ENCODE measurements at places on chromosomes 7 and 10.

DNA sequence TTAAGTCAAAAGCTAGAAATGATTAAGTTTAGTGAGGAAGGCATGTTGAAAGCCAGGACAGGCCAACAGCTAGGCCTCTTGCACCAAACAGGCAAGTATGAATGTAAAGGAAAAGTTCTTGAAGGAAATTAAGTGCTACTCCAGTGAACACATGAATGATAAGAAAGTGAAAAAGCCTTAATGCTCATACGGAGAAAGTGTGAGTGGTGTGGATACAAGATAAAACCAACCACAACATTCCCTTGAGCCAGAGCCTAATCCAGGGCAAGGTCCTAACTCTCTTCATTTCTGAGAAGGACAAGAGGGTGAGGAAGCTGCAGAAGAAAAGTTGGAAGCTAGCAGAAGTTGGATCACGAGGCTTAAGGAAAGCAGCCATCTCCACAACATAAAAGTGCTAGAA is 53.0 kb downstream of the DNAJC1 start:
- DNase-seq = no peak

GRCh38 chr10:129501652-129502436 is 34.8 kb downstream of the MGMT start:
- DNase-seq = no peak

DNA sequence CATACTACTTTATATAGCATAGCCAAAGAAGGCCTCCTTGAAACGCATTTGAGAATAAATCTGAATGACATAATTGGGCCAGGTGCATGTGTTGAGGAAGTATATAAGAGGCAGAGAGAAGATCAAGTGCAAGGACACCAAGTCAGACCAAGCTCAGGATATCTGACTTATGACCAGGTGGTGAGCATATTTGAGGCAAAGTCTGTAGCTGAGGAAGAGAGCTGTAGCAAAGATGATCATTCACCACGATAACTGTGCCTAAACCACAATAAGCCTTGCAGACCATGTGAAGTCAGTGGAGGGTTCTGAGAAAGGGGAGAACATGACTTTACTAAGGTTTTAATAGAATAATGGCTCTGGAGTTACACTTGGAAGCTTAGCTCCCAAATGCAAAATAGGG is 292.3 kb downstream of the SORCS1 start:
- peak; percentile 49 for DNase-seq

DNA sequence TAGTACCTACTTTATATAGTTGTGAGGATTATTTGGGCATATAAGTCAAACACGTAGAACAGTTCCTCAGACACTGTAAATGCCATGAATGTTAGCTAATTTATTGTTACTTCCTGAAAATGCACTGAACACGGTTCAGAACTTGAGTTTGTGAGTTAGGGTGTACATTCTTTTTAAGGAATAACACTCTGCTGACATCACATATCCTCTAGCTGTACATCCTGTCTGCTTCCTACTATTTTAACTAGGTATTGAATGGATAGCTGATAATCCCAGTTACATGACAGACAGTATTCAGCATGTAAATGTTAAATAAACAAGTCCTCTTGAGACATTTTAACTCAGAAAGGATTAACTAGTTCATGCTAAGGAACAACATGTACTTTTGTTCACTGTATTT is 16.0 kb downstream of the SAMD8 start:
- no peak for DNase-seq

DNA sequence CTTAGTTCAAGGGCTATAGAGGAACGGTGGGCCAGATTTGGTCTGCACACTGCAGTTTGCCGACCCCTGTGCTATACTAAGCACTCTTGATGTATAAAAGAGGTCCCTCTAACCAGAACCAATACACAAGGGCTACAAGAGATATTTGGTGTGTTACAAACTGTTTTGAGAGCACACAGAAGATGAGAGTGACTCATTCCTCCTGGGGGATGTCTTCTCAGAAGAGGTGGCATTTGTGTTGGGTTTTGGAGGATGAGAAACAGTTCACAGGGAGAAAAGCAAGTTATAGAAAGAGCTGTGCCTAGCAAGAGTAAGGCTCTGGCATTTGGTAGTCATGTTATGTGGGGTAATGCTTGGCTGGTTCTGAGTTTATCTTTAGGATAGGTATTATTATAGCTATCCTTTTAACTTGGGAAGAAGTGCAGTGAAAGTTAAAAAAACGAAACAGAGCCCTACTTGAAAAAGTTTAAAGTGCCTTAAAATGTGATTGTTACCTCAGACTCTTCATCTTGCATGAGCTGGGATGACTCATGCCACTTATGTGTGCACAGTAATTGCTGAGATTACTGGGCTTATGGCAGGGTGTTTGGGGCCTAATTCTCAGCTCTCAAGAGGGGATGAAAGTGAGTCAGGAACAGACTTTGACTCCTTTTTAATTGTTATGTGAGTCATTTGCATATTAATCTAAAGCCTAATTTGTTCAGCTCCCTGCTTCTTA is 160.4 kb downstream of the KIF20B start:
- DNase-seq = peak; percentile 44

DNA sequence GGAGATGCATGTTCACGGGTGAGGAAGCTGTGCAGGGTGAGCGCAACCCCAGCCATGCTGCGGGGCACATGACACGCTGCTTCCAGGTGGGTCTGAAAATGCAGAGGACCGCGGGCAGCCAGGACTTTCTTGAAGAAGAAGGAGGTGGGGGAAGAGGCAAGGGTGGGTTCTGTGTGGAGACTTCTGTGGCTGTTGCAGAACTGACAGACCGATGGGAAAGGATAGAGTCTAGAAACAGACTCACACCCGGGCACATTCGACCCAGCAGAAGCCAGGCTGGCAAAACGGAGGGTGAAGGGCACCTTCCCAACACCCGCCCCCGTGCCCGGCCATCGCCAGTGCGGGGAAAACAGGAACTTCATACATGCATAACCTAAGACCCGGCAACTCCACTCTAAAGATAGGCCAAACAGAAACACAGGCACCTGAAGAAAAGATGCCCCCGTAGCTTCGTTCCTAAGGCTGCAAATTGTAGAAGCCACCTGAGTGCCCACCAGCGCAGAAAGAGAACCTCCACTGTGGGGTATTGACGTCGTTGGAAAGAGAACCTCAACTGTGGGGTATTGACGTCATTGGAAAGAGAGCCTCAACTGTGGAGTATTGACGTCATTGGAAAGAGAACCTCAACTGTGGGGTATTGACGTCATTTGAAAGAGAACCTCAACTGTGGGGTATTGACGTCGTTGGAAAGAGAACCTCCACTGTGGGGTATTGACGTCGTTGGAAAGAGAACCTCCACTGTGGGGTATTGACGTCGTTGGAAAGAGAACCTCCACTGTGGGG is 4.8 kb upstream of the KNDC1 start:
- no peak for DNase-seq

- no peak for DNase-seq
These were observed 8.4 kb downstream of the LRRC4 start for GRCh38 chr7:128022631-128023532.

DNA sequence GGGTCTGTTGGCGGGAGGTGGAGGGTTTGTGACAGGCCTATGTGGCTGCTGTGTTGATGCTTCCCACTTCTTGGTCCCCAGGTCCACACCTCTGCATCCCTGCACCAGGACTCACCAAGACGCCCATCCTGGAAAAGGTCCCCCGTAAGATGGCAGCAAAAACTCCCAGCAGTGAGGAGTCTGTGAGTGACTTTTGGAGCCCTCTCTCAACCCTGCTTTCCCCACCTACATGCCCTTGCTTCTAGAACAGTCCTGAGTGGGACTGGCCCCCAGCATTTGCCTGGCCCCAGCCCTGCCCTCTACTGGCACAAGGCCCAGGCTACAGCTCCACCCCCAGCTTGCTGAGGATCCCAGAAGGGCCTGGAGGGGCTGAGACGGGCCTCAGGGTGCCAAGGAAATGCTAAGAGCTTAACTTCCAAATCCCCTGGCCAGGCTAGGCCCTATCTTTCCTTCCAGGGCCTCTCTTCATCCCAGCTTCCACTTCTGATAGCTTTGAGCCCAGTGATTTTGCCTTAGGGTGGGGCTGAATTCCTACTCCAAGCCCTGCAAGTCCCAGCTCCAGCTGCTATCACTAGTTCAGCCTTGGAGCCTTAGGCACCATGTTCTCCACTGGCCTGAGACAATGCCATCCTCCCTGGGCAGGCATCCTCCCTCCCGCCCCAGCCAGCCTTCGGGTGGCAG is 2.7 kb downstream of the CHAT start:
- no peak for DNase-seq

GRCh38 chr7:27156508-27156898 is at the start of gene HOXA7:
HOXA7 (minus strand) TSS chr7:27156675; CDS start chr7:27156545, 130 bp downstream.
- DNase-seq = no peak

DNA sequence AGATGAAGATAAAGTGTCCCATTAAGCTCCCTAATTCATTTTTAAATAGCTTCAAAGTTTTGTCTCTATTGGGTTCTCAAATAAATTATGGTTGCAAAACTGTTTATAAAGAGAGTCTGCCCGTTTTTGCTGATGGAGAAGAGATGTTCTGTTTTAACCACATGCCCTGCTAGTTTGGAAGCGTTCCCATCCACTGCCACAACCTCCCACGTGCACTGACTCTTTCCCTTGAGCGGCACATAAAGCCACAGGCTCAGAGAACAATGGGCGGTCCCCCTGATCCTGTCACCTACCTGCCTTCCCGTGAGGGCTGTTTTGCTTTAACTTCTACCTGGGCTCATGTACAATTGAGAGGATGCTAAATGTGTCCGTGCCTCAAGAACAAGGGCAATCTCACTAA is 65.5 kb downstream of the CPVL start:
- no peak for DNase-seq

DNA sequence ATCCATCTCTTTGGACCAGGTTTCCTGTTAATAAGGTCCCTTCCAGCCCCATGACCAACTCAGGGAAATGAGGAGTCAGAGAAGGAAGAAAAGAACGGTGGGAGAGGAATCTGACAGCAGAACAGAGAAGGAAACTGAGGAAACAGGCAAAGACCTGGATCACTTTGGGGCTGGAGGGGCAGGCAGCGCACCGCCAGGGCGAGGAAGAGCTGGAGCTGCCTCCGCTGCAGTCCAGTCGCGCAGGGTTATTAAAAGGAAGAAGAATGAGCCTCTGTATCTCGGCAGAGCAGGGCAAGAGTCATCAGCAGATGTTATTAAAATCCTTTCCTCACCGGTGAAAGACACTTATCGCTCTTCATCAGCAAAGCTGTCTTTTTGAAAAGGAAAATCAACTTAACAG is 37.7 kb upstream of the R3HCC1L start:
- DNase-seq = no peak

GRCh38 chr10:10591715-10592341 is 425.8 kb upstream of the CELF2 start:
- no peak for DNase-seq

- DNase-seq = peak; percentile 71
These were observed 1.3 kb downstream of the PDZD8 start for GRCh38 chr10:117373823-117374505.

GRCh38 chr7:44580945-44581878 is 819 bp downstream of the TMED4 start:
- peak; percentile 18 for DNase-seq

DNA sequence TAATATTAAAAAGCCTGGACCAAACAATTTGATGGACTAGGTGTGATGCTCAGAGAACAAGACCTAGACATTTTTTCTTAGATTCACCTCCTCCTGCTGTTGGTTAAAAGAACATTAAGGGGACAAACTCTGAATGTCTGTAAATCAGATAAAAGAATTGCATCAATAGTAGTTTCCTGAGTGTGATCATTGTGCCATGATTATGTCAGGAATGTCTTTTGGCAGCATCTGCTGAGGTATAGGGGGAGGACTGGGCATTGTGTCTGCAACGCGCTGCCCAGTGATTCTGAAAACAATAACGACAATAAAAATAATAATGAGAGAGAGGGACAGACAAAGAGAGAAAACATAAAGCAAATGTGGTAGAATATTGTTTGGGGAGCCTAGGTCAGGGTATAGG is 6.9 kb downstream of the C7orf57 start:
- DNase-seq = no peak

DNA sequence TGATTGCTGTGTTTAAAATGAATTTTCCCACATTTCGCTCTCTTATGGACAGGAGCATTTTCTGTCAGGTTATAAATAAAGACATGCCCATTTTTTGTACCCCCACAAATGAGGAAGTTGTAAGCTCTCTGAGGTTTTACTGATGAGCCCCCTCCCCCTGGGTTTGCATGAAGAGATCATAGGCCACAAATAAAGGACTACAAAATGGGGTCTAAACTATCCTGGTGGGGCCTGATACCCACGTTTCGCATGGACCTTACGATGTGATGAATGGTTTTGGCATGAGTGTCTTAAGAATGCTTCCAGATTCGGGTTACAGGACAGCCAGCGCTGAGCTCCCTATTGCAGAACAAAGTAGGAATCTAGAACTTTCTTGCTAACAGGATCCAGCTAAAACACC is 5.8 kb downstream of the IKZF1 start:
- DNase-seq = peak; percentile 46

- no peak for DNase-seq
These were observed 346.8 kb downstream of the PTPRN2 start for GRCh38 chr7:158240801-158241200.

- no peak for DNase-seq
These were observed 772 bp downstream of the PRDX3 start for GRCh38 chr10:119177708-119178371.

GRCh38 chr10:61541960-61542359 is 88.8 kb upstream of the TMEM26 start:
- no peak for DNase-seq

DNA sequence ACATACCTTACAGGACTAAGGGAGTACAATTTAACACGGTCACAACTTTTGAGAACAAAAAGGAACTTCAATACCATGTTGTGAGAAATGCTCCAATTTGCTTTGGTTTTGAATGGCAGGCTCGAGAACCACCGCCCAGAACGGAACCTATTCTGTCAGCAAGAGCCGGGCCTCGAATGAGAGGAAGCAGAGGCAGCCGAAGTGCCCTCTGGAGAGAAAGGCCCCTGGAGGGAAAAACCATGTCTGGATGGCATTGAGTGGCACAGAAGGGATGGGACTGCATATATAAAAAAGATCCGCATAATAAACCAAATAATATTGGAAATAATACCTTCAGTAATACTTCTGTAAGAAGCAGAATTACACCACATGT is 85.6 kb downstream of the CHST15 start:
- DNase-seq = no peak

GRCh38 chr10:116886772-116887171 is 37.5 kb downstream of the ENO4 start:
- DNase-seq = no peak

GRCh38 chr10:117216611-117217195 is 19.4 kb downstream of the KCNK18 start:
- DNase-seq = peak; percentile 81

GRCh38 chr7:86262781-86263180 is 380.9 kb upstream of the GRM3 start:
- no peak for DNase-seq

- DNase-seq = no peak
These were observed 16.0 kb upstream of the TLL2 start for GRCh38 chr10:96529634-96530279.

GRCh38 chr7:91436655-91437054 is 172.4 kb downstream of the FZD1 start:
- no peak for DNase-seq

DNA sequence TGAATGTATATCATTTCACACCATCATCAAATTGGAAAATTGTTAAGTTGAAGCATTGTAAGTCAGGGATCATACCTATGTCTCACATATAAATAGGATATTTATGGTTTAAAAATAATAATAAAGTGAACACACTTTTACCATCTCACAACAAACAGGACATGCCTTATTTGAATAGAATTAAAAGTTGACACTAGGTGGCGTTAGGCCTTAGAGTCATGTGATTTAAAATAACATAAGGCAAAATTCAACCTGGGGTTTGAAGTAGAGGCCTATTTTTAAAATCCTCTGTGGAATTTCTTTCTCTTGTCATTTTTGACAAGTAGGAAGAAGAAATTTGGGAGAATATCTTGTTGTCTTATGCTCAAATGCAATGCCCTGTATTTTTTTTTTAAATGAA is 184.7 kb upstream of the PCDH15 start:
- peak; percentile 79 for DNase-seq

GRCh38 chr10:100501423-100501822 is 18.2 kb downstream of the SEC31B start:
- peak; percentile 35 for DNase-seq
